ENCODE measurements at places on chromosomes 13 and 19. TPM values are rescaled to one million over a fixed set of nuclear protein-coding genes. Genes with fewer than 3 reads are reported as not detected.
A peak's percentile ranks its signal among the peaks of the same experiment; 100 is the strongest.

The SLC8A2 gene
- total RNA-seq, result not detected

The RUVBL2 gene
- 590 TPM for total RNA-seq

The KLK12 gene
- total RNA-seq, result not detected

The DNAJC15 gene
- 12.3 TPM for total RNA-seq

The SBSN gene
- not detected for total RNA-seq

The VN1R4 gene
- not detected for total RNA-seq

The CYP2F1 gene
- not detected for total RNA-seq

The BRME1 gene
- 7.9 TPM for total RNA-seq

DNA sequence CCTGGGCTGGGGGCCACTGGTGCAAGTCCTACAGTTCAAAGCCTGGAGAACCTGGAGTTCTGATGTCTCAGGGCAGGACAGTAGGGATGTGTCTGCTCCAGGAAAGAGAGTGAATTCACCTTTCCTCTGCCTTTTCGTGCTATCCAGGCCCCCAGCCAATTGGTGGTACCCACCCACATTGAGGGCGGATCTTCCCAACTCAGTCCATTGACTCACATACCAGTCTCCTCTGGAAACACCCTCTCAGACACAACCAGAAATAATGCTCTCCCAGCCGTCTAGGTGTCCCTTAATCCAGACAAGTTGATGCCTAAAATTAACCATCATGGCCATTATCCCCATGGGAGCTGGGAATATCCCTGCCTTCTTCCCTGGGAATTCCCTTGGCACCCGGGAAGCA lies 38.8 kb upstream of the CHST8 start:
- peak; percentile 9 for DNase-seq

GRCh38 chr19:51503896-51504295 lies 2.3 kb upstream of the SIGLEC12 start:
- DNase-seq, result no peak

- DNase-seq, result peak; percentile 50
Observed at GRCh38 chr19:294341-294945, 3.2 kb upstream of the PLPP2 start.

DNA sequence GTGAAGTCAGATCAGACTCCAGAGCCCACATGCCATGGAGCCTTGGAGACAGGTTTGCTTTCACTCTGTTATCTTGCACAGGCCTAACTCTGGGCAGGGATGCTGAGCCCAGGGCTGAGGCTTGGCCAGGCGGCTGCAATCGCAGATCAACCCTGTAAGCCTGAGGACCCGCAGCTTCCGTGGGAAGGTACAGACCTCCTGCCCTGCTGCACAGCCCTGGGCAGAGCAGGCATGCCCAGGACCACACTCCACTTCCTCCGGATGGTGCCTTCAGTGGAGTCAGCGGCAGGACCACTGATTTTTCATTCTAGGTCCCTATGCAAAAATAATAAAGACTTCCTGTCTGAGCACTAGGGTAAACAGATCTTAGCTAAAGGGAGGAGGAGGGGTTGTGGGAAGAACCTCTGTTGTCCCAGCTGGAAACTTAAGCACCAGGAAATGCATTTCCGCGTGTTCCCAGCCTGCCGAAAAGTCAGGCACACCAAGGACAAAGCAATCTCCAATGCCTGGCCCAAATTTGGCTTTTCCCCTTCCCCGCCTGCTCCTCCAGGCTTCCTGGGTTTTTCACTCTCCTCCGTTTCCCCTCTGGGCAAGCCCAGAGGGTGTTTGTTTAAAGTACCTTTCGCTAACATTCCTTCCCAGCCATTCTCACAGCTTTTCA lies 87.3 kb downstream of the KCTD15 start:
- DNase-seq, result peak; percentile 49

DNA sequence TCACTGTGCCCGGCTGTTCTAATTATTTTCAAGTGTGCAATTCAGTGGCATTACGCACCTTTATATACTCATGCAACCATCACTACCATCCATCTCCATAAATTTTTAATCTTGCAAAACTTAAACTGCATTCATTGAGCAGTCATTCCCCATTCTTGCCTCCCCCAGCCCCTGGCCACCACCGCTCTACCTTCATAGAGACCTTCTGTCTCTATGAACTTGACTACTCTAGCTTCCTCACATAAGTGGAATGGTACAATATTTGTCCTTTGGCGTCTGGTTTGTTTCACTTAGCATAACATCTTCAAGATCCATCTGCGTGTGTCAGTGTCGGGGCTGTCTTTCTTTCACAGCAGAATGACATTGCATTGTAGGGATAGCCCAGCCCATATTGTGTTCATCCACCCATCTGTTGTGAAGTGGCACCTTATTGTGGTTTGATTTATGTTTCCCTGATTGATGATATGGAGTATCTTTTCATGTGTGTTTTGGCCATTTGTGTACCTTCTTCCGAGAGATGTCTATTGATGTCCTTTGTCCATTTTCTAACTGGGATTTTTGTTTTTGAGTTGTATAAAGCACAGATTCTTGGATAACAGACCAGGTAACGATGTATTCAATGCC lies 64.8 kb upstream of the FLT1 start:
- no peak for DNase-seq

- DNase-seq, result no peak
Observed at GRCh38 chr13:112532837-112533745, 54.9 kb downstream of the TUBGCP3 start.

DNA sequence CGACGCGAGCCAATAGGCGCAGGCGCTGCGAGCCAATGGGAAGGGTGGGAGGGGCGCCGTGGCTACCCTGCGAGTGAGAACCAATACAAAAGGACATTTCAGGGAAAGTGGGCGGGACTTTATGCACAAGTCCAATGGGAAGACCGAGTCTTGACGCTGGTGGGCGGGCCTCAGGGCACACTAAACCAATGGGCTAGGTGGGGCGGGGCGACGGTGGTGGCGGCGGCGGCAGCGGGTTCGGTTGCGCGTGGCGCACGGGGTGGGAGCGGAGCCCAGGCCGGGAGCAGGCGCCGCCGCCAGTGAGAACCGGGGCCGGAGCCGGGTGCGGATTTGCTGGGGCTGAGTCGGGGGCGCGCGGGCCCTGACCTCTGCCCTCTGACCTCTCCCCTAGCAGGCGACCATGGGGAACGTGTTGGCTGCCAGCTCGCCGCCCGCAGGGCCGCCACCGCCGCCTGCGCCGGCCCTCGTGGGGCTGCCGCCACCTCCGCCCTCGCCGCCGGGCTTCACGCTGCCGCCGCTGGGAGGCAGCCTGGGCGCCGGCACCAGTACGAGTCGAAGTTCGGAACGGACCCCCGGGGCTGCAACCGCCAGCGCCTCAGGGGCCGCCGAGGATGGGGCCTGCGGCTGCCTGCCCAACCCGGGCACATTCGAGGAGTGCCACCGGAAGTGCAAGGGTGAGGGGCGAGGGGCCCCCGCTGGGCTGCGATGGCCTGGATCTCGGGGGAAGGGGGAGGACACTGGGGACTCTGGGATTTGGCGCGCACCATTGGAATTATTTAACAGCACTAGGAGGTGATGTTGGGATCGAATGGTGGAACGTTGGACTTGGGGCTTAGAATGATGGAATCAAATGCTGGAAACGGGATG lies at the start of gene TOMM40:
Gene TOMM40, plus strand, starts transcription at position 239 of the 867 bp plus-strand sequence. Its CDS starts 162 bp downstream, at position 401.
- DNase-seq, result no peak

DNA sequence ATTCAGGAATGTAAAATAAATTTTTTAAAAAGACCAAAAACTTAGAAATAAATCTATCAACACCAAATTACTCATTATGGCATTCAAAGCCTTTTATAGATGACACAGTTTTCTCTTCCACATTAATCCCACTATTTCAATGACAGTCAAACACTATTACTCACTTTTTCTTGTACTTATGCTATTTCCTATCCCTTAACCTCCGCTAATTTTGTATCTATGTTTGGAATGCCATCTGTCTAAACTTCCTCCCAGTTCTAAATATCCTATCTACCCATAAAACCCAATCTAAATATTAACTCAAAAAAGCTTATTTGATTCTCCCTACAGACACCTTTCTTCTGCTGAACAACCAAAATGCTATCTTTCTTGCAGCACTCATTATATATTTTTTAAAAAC lies 203.5 kb downstream of the ENOX1 start:
- DNase-seq, result no peak

GRCh38 chr13:41883147-41883546 lies 77.8 kb downstream of the VWA8 start:
- DNase-seq, result no peak

- no peak for DNase-seq
Observed at GRCh38 chr13:28442839-28443238, 52.1 kb downstream of the FLT1 start.

GRCh38 chr19:11191273-11191755 lies 6.0 kb downstream of the KANK2 start:
- DNase-seq, result peak; percentile 53

DNA sequence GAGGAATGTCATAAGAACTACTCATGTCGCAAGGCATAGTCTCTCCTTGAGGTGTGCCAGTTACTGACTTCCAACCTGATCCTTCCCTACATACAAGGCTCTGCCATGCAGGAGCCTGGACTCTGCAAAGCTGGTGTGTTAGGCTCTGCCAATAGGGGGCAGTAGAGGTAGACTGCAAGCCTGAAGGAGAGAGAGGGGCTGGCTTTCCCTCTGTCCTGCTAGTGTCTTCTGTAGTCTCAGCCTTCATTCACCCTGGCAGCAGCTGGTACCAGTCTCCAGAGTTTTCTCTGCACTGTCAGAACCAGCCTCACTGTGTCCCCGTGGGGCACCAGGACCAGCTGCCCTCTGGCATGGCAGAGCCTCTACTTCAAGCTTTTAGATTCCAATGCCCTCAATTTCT lies 14.5 kb downstream of the SHISA2 start:
- DNase-seq, result peak; percentile 41

DNA sequence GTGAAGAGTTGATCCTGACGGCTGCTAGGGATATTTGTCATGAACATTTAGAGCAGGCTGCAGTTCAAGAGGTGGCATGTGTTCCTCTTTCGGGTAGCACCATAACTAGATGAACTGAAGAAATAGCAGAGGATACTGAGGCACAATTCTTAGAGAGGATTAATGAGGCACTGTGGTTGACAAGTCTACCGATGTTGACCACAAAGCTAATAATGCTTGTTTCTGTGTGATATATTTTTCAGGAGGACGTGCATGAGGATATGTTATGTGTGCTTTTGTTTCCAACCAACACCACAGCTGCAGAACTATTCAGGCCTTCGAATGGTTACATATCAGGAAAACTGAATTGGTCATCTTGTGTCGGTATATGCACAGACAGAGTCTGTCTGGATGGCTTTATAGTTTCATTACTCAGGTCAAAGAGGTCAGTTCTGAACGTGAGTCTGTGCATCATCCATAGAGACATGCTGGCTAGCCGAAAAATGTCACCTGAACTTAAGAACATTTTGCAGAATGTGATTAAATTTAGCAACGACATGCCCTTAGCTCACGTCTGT lies 210.1 kb upstream of the IRS2 start:
- DNase-seq, result no peak

- peak; percentile 82 for DNase-seq
Observed at GRCh38 chr19:58009666-58010301, 7.2 kb upstream of the ZNF606 start.

DNA sequence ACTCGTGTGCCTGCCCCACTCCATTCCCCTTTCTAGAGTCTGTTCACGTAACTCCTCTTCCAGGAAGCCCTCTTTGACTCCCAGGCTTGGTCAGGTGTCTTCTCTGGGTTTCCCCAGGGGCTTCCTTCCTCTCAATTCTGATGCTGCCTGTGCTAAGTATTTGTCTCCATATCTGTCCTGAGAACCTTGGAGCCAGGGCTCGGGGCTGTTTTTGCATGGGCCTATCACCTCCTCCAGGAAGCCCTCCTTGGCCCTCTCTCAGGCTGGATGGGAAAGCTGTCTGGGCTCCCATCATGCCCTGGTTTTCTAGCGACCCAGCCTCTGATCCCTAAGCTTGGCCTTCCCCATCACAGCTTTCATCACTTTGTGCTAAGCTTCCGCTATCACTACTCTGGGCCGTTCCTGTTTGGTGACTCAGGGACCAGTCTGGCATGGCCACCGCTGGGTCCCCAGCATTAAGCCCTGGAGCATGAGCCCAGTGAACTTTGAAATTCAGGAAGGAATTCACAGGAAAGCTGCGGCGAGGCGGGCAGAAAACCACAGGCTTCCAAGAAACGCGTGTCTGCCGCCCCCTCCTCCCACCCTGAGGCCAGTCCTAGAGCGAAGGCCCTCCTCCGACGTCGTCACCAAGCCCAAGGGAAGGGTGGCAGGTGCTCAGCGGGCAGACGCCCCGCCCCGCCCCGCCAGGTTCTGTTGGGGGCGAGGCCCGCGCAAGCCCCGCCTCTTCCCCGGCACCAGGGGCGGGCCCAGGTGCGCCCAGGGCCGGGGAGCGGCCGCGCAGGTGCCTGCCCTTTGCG lies 486 bp upstream of the SPINT2 start:
- peak; percentile 66 for DNase-seq

GRCh38 chr13:64506246-64506645 lies 2723.9 kb downstream of the PCDH9 start:
- no peak for DNase-seq

DNA sequence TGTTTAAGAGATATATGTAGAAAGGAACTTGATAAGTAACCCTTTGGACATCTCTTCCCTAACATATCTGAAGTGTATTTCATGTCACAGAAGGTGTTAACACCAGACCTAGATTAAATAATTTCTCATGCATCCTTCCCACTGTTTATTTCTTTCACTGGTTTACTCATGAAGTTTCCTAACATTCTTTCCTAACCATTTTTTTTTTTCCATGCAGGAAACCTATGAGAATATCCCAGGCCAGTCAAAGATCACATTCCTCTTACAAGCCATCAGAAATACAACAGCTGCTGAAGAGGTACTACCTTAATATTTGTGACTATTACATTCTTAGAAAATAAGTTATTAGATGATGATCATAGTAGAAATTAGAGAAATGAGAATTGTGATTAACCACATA lies 28.8 kb downstream of the IPO5 start:
- no peak for DNase-seq

GRCh38 chr13:73129023-73129422 lies 70.2 kb downstream of the KLF5 start:
- DNase-seq, result no peak

DNA sequence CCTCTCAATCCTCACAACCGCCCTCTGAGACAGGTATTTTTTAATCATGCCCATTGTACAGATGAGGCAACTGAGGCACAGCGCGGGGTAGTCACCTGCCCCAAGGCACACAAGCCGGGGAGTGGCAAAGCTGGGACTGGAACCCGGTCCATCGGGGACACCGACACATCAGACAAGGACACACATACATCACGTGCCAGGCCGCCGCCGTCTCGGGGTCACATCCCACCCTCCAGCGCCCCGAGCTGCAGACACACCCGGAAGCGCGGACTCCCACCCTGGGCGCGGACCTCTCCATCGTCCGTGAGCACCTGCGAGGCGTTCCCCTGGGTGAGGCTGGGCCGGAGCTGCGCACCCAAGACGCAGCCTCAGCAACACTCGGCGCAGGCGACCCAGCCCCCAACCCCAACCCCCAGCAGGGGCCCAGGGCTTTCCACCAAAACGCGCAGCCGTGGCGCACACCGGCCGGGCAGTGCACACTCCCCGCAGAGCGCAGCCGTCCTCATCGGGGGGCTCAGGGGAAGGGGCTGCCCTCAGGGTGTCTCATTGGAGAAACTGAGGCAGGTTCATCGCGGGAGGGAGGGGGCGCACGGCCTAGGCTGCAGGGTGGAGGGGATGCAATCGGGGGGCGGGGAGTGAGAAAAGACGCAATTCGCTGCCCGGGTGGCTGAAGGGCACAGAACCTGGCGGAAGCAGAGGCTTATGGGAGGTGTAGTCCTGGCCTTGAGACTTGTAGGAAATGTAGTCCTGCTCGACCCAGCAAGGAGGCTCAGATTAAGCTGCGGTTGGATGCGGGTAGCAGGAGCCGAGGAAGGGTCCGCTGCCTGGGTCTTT lies 1.9 kb upstream of the LMTK3 start:
- DNase-seq, result peak; percentile 79
